ENCODE measurements at places on chromosomes 7 and 10.

DNA sequence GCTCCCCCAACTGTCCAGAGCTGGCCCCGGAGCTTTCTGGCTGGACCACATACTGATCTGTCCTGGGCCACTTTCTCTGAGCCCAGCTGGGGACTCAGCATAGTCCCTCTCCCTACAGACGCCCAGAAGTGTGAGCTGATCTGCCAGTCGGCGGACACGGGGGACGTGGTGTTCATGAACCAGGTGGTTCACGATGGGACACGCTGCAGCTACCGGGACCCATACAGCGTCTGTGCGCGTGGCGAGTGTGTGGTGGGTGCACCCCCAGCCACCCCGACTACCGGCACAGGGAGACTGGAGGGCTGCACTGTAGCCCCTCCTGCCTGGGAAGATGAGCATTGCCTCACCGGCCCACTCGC, 41.8 kb downstream of the TBATA start:
- DNase-seq, result no peak

DNA sequence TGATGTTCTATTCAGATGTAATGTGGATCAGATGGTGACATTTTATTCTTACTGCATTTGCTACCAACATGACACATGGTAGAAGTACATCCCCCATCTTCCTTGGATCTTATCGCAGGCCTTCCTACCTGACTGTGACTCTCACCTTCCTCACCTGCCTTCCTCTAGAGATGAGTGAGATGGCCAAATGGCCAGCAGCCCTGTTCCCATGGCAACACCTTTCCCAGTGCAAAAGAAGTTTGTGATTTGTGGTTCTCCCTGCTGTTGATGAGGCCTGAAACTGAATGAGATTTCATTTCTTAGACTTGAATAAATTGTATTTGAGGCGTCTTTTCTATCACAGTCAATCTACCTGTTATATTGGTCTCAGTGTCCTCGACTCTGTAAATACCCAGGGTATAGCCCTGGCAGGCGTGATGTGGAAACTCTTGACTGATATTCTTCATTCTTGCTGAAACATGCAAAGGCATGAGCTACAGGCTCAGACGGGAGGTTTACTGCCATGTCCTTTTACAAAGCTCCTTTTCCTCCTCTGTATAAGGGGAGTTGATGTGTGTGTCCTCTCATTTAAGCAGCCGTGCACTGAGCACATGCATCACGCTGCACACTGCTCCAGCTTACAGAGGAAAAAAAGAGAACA, 440.7 kb upstream of the AKR1E2 start:
- no peak for DNase-seq

GRCh38 chr10:125882596-125882995, 1.5 kb upstream of the DHX32 start:
- DNase-seq, result no peak

DNA sequence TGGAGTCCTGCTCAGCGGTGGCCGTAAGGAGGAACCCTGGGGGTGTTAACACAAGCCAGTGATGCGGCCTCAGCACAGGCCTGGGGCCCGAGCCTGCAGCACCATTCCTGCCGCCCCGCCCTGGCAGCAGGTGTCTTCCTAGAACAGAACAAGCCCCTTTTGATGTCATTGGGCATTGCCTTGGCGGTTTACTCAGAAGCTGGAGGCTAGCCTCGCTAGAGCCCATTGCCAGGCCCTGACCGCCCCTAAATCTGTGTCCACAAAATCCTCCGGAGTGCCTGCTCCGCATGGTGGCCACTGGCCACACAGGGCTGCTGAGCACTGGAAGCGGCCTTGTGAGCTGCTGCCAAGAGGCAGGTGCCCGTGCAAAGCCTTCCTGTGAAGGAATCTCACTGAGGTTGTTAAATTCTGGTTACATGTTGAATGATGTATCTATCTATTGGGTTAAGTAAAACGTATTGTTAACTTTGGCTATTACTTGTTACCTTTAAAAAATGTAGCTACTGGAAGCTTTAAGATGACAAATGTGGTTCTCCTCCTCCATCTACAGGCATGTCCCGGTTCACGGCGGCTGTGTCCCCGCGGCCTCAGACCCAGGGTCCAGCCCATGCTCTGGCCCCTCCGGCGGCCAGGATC, 1.2 kb upstream of the INPP5A start:
- DNase-seq, result no peak

DNA sequence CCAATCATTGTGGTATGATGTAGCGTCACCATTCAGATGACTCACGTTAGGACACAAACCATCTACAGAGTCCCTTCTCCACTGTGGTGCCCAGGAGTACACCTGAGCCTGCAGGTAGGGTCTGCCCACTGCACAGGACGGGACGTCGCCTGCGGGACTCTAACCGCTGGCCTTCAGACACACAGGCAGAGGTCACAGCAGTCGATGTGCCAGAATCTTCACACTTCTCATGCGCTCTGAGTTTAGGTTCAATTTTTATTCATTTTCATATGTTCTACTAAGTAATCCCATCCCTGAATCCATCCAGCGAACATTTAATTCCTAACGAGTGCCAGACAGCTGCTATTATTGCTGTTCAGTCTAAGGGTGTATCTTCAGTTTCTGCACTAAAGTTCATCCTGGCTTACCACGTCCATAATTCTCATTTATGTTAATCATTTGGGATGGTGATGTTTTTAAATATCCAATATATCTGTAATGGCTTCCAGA, 73.3 kb downstream of the CXCL12 start:
- DNase-seq, result no peak

DNA sequence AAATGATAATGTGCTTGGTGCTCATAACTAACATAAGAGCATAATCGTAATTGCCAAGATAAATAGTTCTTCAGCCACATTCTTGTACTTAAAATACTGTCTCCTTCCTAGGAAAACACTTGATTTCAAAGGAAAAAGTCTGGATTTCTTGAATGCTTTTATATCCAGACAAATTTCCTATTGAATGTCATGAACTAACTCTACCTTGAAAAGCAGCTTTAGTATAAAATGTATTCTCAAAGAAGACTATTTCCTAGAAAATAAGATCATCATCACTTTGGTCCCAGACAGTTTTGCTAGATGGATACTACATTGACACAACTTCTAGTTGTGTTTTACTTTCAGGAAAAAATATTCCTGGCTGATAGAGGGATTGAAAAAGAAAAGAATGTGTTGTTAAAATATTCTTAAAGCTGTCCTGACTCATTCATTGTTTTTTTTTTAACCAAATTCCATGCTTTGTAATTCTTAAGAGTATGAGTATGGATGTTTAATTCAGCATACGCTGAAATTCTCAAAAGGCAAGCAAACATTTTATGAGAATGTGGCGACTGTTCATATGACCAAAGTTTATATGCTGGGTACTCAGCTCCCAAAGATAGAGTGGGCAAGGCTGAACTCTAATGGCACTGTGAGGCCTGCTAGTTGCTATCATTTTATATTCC, 106.1 kb downstream of the PPP1R3A start:
- no peak for DNase-seq

DNA sequence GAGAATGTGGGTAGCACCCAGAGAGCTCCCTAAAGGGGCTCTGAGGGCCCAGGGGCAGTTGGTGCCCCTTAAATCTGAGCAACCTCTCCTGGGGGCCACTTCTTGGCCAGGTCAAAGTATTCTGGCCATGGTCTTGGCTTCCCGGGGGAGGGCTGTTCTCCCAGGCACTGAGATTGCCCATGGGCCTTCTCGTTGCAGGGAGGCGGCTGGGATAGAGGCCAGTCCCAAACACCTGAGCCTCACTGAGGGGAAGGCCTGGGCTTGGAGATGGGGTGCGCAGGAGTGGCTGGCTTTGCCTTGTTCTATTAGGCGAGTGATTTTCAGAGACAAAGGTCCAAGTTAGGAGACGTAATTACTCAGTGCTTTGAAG, 33.5 kb downstream of the ZNF783 start:
- no peak for DNase-seq

GRCh38 chr10:1114719-1115606, 58.8 kb downstream of the WDR37 start:
- no peak for DNase-seq

- no peak for DNase-seq
These were observed 186.3 kb upstream of the KCTD7 start for GRCh38 chr7:66442385-66442784.

GRCh38 chr7:11625669-11626068, 206.3 kb downstream of the THSD7A start:
- no peak for DNase-seq

- no peak for DNase-seq
These were observed 10.2 kb downstream of the ZC3HAV1 start for GRCh38 chr7:139099172-139099947.

GRCh38 chr10:113959383-113959760, 84.3 kb upstream of the ADRB1 start:
- DNase-seq, result no peak

- DNase-seq, result no peak
These were observed 33.3 kb upstream of the EBLN1 start for GRCh38 chr10:22250897-22251660.

GRCh38 chr10:60645980-60646379, 132.3 kb upstream of the CDK1 start:
- no peak for DNase-seq

GRCh38 chr7:142833174-142834048, 21.5 kb upstream of the EPHB6 start:
- no peak for DNase-seq

DNA sequence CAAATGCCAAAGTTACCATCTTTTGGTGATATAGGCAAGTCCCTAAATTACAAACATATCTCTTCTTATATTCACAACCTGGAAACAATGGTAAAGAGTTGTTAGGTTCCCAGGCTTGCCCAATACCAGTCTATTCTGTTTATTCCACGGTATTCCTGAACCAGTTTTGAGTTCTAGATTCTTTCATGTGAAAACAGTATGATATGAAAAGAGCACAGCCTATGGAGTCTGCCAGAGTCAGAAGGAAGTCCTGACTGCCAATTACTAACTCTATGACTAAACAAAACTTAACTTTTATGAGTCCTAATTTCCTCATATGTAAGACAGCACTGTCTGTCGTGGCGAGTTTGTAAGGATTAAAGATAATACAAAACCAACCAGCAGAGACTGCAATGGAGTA, 5.6 kb downstream of the ABI1 start:
- DNase-seq, result no peak

DNA sequence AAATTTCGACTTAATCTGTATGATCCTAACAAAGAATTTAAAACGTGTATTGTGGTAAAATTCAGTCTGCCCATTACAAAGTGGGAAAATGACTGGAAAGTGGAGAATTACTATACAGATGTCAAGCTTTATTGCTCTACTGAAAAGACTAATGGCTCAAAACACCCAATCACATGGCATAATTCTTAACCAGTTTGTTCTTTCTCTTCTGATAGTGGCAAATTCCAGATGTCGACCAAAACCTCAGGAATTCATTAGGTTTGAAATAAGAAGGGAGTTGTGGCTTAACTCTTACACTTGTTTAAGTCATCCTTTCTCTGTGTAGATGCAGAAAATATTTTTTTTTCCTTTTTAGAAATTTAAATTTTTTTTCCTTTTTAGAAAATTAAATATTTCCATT, 1254.9 kb upstream of the LRRN3 start:
- DNase-seq, result no peak

DNA sequence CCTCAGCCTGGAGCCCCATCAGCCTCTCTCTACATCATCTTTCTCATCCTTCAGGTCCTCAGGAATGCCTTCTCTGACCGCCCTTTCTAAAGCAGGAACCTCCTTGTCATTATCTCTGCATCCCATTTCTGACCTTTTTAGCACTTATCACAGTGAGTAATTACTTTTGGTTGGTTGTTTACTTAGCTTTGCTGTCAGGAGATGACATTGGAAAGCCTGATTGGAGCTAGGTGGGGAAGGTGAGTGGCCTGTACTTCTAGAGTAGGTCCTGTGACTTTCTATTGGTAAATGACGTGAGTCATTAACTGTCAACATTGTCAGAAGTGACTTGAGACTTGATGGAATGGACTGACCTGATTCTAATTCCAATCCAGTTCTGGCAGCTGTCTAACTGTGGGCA, 9.3 kb upstream of the SLC25A13 start:
- no peak for DNase-seq

- no peak for DNase-seq
These were observed 106.2 kb upstream of the INHBA start for GRCh38 chr7:41809116-41809515.

GRCh38 chr10:22717728-22718127, 3.4 kb upstream of the PIP4K2A start:
- no peak for DNase-seq

GRCh38 chr7:31783221-31783620, 96.2 kb downstream of the PPP1R17 start:
- no peak for DNase-seq

- DNase-seq, result no peak
These were observed 114.0 kb downstream of the PARP12 start for GRCh38 chr7:139948587-139949335.

GRCh38 chr10:121764233-121764942, 163.4 kb downstream of the ATE1 start:
- DNase-seq, result no peak

- DNase-seq, result peak; percentile 62
These were observed 15.3 kb downstream of the KCNH2 start for GRCh38 chr7:150962553-150963399.

GRCh38 chr7:124497176-124497575, 268.4 kb downstream of the GPR37 start:
- DNase-seq, result no peak

DNA sequence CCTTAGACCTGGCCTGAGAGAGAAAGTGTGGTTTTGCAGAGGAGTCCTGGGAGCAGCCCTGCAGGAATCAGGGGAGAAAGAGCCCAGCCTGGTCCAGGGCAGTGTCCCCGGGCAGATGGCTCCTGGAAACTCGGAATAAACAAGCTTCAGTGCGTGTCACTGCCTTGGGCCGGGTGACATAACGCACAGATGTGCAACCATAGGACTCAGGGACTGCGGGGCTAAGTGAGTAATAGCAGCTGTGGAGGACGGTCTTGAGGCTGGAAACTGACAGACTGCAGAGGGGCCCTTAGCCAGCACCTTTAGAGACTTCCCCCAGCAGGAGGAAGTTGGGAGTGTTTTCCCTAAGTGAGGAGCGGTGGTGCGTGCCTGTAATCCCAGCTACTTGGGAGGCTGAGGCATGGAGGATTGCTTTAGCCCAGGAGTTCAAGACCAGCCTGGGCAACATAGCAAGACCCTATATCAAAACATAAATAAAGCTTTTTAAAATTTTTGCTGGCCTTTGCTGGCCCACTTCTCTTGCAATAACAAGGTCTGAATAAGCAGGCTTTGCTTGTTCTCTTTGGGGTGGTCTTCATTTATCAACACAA, 5.3 kb upstream of the CLIP2 start:
- no peak for DNase-seq

GRCh38 chr7:65268782-65269149, 104.9 kb upstream of the ZNF92 start:
- no peak for DNase-seq
